Right ventricle myocardium inferior (tissue), 1 donor: ENCODE measurements at places on chromosomes 3 and 15. TPM values are rescaled to one million over a fixed set of nuclear protein-coding genes. Genes with fewer than 3 reads are reported as not detected.

GRCh38 chr3:149343951-149344350, 10.5 kb upstream of the TM4SF18 start:
- no peak for DNase-seq

- no peak for DNase-seq
These were observed 135.0 kb downstream of the LRRK1 start for GRCh38 chr15:101054116-101054515.

DNA sequence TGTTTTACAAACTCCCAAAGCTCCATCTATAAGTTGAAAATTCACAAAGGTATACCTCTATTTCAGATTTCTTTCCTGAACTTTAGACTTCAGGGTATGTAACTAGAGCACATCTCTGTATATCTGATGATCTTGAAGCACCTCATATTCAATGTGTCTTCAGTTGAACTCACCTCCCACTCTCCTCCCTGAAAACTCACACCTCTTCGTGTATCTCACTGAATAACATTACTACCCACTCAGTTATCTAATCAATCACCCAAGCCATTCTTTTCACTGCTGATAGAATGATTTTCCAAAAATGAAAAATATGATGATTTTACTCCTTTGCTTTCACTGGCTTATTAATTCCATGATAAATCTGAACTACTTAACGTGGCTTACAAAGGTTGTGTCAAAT, 52.9 kb downstream of the GTPBP8 start:
- DNase-seq: no peak

DNA sequence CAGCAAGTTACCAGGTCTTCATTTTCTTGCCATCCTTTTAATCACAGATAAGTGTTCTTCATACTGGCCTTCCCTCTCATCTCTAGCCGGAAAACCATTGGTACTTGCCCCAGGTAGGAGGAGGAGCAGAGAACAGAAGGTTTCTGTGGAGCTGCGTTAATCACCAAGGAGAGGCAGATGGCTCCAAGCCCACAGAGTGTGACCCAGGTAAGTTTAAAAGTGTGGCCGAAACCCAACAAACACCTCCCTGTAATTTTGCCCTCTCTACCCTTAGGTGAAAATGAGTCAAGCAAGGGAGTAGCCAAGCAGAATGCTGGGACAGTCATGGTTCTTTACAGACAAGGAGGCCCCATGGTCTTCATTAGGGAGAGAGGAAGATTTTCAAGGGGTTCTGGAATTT, 37.3 kb downstream of the NFKBIZ start:
- no peak for DNase-seq

GRCh38 chr3:163622384-163622783, 1455.9 kb downstream of the SI start:
- no peak for DNase-seq

DNA sequence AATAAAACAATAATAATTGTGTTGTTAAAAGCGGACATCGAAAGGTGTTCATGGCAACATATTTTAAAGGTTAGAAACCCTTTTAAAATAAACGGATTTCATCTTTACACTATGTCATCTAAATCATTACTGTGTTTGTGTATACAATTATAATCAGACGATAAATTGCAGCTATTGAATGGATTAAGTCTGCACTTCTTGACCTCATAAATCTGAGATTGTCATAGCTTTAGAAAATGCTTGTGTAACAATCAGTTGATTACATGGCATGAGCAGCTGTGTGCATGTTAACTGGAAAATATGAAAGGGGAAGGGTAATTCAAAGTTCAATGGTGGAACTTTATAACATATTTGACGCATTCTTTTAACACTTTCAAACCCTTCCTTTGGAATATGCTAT, 152.4 kb upstream of the MDFIC2 start:
- DNase-seq: no peak

Gene FETUB
- not detected for total RNA-seq

Gene PARP16
- total RNA-seq: 4.9 TPM

Gene SAMMSON
- total RNA-seq: not detected

Gene TMEM40
- total RNA-seq: 4.2 TPM
